HCT116 (cell line): ENCODE measurements at places on chromosomes 2 and 18. TPM values are rescaled to one million over a fixed set of nuclear protein-coding genes. Genes with fewer than 3 reads are reported as not detected.

GRCh38 chr2:240904216-240905175 is 1.6 kb upstream of the CROCC2 start:
- no peak for DNase-seq

DNA sequence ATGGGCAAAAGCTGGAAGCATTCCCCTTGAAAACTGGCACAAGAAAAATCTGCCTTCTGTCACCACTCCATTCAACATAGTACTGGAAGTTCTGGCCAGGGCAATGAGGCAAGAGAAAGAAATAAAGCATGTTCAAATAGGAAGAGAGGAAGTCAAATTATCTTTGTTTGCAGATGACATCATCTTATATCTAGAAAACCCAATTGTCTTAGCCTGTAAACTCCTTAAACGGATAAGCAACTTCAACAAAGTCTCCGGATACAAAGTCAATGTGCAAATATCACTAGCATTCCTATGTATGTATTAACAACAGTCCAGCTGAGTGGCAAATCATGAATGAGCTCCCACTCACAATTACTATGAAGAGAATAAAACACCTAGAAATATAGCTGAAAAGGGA is 1579.3 kb downstream of the SUCLG1 start:
- no peak for DNase-seq

DNA sequence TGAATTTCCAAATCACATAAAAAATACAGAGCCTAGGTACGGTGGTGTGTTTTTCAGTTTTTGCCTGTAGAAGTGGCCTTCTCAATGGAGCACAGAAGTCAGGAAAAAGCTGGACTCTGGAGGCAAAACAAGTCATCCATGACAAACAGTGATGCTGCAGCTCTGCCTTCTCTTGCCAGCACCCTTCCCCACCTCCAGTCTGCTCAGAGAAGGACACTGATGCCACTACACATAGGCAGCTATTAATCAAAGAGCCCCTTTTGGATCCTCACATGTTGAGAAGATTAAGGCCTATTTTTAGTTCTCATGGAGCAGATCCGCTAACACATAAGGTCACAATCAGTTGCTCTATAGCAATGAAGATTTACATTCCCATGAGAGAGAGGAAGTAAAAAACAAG is 181.6 kb upstream of the GALNT5 start:
- no peak for DNase-seq

DNA sequence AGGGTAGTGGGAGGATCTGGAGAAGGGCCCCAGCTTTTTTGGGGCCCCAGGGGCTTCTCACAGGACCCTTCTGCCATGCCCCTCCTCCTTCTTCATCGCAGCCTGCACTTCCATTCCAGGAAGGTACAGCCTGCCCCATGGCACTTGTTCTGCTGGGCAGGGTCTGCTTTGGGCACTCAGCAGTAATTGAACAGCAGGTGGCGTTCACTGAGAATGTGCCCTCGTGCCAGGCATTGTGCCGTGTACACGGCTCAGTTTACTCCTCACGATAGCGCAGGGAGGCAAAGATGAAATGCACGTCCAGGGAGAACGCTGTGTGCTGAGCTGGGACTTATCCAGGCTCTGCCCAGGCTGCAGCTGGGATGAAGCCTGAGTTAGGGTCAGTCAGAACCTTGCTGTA is 54.8 kb upstream of the ASB18 start:
- no peak for DNase-seq

DNA sequence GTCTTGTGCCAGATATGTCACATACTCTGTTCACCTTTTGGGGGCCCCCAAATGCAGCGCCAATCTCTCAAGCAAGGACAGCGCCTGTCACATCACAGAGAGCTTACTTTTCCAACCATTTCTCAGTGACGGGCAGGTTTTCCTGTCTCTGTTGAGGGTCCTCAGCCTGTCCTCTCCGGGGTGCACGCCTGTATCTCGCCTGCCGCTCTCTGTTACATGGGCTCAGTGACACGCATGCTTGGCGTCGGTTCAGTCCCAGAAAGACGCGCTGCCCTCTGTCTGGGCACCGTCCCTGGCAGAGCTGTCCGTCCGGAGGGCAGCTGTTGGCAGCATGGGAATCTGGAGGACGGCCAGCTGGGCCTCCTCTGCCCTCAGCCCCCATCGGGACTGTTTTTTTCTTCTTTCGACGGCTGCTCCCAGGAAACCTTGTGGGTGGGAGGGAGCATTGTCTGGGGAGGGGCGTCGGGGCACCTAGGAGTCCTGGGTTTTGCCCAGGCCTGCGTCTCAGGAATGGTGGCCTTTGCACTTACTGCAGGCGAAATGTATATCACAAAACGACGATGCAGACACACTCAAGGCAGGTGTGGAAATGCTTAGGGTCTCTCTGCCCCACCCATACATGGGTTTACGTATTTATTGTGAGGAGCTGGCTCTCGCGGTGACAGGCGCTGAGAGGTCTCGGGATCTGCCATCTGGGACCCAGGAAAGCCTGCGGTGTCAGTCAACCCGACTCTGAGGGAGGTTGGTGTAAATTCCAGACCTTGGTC is 30.9 kb downstream of the RTP5 start:
- DNase-seq: no peak

DNA sequence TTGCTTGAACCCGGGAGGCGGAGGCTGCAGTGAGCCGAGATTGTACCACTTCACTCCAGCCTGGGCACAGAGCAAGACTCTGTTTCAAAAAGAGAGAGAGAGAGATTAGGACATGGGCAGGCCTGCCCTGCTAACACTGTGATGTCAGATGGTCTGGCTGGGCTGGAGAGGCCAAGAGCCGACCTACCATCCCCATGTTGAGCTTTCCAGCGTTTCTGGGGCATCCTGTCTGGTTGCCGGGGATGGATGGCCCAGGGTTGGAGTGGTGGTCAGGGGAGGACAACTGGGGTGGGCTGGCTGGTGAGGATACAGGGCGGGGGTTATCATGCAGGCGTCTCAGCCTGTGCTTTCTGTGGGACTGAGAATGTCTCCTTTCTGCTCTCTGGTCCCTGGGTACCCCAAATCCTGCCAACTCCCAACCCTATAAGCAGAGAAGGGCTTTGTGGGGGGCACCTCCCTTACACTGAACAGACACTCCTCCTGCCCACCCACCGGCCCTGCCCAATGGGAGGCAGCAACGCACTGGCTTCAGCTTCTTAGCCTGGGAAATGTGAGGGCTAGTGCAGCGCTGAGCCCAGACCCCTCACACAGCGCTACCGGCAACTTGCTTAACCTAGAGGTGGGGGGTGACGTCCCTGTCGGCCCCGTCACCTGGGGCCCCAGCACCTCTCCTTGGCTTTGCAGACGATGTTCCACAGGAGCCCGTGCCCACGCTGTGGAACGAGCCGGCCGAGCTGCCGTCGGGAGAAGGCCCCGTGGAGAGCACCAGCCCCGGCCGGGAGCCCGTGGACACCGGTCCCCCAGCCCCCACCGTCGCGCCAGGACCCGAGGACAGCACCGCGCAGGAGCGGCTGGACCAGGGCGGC is 5.4 kb downstream of the SNORC start:
- DNase-seq: no peak

DNA sequence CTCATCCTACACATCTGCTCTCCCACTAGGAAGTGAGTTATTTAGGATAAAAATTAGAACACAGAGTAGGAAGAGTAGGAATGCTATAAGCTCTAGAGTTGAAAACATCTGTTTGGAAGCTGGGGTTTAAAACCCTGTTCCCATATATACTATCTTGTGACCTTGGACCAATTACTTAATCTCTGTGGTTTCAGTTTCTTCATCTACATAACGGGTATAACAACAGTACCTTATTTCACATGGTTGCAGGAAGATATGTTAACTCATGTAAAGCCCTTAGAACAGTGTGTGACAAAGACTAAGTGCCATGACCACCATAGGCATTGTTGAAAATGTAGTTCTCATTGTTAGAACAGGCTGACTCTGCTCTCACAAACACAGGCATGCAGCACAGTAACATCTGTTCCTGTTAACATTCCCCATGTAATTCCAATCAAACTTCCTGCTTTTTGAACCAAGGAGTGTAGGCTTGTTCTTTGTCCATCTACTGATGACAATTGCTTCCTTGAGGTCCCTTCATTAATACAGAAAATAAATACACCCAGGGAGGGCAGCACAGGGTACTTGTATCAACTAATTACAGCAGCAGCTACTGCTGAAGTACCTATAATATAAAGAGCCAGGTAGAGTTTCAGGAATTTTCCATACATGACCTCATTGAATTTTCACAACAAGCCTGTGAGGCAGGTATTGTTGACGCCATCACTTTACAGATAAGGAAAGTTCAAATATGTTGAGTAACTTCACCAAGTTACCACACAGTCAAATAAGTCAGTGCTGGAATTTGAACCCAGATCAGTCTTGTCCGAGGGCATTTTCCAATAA is 204.2 kb downstream of the L3MBTL4 start:
- no peak for DNase-seq

DNA sequence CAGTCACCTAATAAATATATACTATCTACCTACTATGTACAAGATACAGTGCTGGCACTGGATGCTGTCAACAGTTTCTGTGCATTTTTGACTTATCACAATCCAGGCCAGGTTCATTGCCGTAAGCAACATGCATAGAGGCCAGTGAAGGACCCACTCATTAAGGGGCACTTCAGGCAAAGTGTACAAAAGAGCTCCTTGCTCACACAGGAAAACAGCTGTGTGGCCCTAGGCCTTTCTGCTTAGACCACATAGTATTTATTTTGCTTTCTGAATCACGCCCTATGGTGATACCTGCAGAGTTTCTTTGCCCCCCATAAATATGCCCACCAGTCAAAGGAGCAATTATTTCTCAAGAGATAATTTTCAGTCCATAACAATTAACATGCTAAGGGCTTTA is 39.6 kb upstream of the STAT4 start:
- no peak for DNase-seq

GRCh38 chr2:230254152-230254881 is 28.8 kb downstream of the SP140 start:
- DNase-seq: no peak

DNA sequence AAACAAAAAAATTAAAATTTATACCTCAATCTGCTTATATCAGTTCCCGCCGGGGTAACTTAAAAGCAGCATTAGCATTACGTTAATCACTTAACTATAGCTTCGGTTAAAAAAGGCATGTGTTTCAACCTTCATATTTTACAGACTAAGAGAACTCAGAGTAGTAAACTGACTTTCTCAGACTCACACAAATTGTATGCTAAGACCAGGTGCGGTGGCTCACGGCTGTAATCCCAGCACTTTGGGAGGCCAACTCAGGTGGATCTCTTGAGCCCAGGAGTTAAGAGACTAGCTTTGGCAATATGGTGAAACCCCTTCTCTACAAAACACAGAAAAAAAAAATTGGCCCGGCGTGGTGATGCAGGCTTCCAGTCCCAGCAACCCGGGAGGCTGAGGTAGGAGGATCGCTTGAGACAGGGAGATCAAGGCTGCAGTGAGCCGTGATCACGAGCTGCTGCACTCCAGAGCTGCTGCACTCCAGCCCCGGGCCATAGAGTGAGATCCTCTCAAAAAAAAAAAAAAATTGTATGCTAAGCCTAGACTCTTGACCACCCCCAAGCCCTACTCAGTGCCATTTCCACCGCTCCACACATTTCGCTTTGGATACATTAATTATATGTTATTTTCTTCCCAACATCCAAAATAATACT is 2.4 kb downstream of the HNRNPLL start:
- DNase-seq: no peak

- no peak for DNase-seq
Observed at GRCh38 chr2:181051861-181052522, 71.6 kb downstream of the UBE2E3 start.

DNA sequence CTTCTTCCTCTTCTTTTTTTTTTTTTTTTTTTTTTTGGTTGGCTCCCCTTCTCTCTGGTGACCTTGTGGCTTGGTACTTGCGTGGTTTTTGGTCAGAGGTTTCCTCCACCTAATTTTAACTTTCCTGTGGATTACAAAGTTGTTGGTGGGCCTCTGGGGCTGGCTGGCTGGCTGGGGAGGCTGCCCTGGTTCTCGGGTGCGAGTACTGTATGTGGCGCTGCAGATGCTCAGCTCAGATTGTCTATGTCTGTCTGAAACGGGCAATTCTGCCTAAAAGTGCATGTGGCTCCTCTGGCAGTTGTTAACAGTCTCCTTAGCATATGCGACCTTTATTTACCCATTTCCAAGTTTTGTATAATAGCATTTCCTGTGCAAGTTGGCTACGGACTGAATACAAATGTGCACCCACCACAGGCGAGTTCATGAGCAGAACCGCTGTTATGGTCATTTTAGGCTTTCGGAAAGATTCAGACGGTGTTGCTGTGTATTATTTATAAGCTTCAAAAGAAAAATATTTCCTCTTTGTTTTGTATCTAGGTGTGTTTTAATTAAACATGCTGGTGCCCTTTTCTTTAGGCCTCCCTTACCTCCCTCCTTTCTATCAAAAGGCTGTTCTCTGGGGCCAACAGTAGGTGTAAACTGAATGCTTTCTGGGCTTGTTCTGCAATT is 4.4 kb downstream of the TBR1 start:
- DNase-seq: no peak

GRCh38 chr2:237859533-237860272 is at the start of gene RAMP1:
Gene RAMP1 (plus strand): TSS chr2:237859623. CDS start chr2:237859676, 53 bp downstream.
- no peak for DNase-seq

DNA sequence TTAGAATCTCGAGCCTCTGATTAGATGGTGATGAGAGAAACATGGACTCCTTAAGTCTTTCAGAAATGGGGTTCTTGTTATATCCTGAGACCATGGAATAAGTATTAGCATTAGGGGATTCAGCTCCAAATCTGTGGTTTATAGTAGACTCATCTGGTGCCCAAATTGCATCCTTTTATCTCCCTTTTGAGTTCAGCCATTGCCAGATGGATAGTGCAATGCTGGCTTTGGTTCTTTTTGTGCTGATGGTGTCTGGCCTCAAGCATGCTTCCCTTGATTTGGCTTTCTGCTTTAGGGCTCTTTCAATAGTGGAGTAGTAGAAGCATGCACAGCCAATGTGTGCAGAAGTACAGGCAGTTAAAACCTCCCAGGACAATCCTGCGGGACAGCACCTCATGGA is 306.4 kb downstream of the TSN start:
- no peak for DNase-seq

DNA sequence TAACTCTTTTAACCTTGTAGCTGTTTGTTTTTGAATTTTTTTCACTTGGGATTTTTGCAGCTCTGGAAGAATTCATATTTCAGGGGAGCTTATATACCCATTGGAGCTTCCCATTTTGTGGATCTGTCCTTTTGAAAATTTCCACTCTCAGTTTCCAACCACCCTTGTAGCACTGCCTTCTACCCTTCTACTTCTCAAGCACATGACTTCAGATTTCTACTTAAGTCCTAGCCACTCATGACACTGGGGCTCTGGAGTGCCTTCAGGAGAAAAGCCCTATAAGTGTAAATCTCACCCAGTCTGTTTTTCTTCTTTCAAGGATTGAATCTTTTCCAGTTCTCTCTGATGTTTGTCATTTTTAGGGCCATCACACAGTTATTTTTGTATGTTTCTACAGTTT is 283.7 kb upstream of the KCNH7 start:
- DNase-seq: no peak

Gene TRABD2A
- total RNA-seq: 4.6 TPM

Gene CYBRD1
- 14.9 TPM for total RNA-seq

Gene SPATA3
- total RNA-seq: not detected

Gene WNT10A
- total RNA-seq: 1.5 TPM

Gene DSG1
- not detected for total RNA-seq
